ENCODE measurements at places on chromosomes 4 and X.

GRCh38 chr4:11489453-11490083 lies 60.9 kb upstream of the HS3ST1 start:
- H3K27me3 ChIP-seq: no peaks in the 10 kb centered on the region
- no peak overlapping the region for H3K27ac ChIP-seq
- H3K4me1 ChIP-seq: peaks cover 17% of the 10 kb centered on the region
- DNase-seq: no peak
- no peak overlapping the region for H3K4me3 ChIP-seq

DNA sequence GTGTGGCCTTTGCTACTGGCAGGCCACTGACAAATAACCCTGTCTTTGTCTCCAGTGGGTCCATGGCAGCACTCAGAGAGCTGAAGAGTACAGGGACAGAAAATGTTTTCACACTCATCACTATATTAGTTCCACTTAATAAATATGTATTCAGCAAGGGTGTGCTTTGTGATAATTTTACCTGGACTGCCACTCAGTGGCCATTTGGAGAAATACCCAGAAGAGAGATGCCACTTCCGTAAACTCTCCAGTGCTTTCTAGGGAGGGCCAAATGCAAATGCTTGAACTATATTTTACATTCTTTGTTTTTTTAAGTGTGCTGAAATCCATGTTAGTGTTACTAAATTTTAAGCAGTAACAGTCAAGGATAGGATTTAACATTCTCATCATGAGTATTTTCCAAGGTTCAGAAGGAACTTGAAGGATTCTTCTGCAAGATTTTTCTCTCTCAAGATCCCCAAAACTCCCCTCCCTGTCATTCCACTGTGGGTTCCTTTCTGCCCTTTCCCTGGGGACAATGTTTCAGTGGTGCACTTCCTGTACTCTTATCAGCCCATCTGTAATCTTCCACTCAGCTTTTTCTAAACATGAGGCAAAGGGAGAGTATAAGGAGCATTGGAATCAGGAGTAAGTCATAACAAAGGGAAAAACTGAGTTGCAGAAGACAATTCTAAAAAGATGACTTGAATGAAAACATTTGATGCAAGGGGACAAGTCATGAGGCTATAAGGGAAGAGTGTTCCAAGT lies 46.0 kb downstream of the TFDP3 start:
- no peak overlapping the region for H3K4me3 ChIP-seq
- no peaks in the 10 kb centered on the region for H3K4me1 ChIP-seq
- no peaks in the 10 kb centered on the region for H3K36me3 ChIP-seq
- peak; percentile 22 for DNase-seq
- H3K27me3 ChIP-seq: no peaks in the 10 kb centered on the region

- DNase-seq: no peak
- no peak overlapping the region for H3K27ac ChIP-seq
- H3K36me3 ChIP-seq: no peaks in the 10 kb centered on the region
- no peaks in the 10 kb centered on the region for H3K4me1 ChIP-seq
- no peak overlapping the region for H3K4me3 ChIP-seq
Observed at GRCh38 chrX:111007238-111007637, 88.8 kb upstream of the PAK3 start.

GRCh38 chrX:50769389-50770063 lies 44.5 kb downstream of the SHROOM4 start:
- no peak overlapping the region for H3K27ac ChIP-seq
- DNase-seq: no peak
- no peaks in the 10 kb centered on the region for H3K27me3 ChIP-seq
- H3K4me3 ChIP-seq: no peak overlapping the region

GRCh38 chrX:12721042-12721441 lies 70.2 kb upstream of the PRPS2 start:
- H3K27ac ChIP-seq: no peak overlapping the region
- H3K4me3 ChIP-seq: no peak overlapping the region
- H3K4me1 ChIP-seq: no peaks in the 10 kb centered on the region
- no peaks in the 10 kb centered on the region for H3K36me3 ChIP-seq
- 0 out of 2 replicates have a peak, but pooled peaks cover 5% of the 10 kb centered on the region for H3K27me3 ChIP-seq
